Stimulated activated CD8-positive, alpha-beta memory T cell treated with anti-CD3 and anti-CD28 coated beads, Interleukin-15, amount 100 ng/mL, for 24 hours (primary cell): ENCODE measurements at places on chromosomes 5 and 9.

- DNase-seq, result no peak
Observed at GRCh38 chr5:137126829-137127228, 372.3 kb downstream of the SPOCK1 start.

DNA sequence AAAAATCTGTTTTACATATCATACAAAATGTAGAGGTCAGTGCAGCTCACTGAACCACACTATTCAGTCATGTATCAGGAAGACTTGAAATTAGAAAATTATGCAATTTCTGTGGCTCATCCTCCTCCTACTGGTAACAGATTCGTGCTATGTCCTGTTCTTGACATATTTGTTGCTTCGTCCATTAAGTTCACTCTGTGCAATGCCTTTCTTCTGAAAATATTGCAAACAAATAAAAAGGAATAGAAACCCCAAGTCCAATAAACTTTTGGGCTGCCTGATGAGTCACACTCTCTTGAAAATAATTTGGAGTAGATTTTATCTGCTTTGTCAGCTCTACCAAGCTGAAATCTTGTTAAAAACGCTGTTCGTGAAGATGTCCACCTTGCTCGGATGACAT, 391.2 kb downstream of the RAB3C start:
- no peak for DNase-seq

- DNase-seq, result no peak
Observed at GRCh38 chr9:69028754-69029153, 6.8 kb upstream of the FXN start.

- DNase-seq, result no peak
Observed at GRCh38 chr5:122439645-122440044, 127.6 kb downstream of the SNCAIP start.

DNA sequence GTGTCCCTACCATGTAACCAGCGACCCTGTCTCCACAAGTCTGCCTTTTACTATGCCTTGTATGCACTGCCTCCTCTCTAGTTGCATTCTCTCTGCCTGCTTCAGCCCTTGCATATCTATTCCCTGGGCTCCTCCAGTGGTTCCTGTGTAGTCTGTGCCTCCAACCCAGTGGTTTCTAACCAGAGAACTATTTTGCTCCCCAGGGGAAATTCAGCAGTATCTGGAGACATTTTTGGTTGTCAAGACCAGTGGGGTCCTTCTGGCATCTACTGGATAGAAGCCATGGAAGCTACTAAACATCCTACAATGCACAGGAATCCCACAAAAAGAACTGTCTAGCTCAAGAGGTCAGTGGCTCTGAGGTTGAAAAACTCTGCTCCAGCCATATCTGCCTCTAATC, 224.1 kb upstream of the RASEF start:
- no peak for DNase-seq

GRCh38 chr5:110105692-110106091, 416.0 kb downstream of the MAN2A1 start:
- DNase-seq, result no peak

DNA sequence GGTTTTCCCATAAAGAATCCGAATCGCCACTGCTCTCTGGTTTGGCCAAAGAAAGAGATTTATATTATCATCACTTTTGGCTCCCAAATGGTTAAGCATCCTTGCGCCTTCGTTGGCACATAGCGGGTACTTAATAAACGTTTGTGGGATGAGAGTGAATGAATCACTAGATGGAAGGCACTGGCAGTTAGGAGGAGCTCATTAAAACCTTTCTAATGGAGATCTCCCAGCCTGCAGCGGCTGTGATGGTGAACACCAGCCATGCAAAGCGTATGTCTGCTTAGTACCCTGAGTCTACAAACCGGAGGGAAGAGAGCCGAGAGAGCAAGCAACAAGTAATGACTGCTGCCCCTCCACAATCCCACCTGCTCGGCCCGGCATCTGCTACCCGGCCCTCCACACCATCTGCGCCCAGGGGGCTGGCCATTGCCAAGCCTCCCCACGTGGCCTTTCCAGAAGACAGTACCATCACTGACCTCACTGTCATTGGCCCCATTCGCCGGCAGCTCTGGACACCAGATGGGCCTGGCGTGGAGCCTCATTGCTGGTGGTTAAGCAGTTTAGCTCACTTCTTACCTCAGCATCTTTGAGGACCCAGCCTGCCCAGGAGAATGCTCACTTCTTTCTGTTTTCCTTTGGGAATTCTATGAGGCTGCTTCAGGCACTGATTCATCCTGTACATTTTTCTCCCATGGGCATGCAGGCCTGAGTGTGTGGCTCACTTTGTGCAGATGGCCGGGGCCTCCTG, 39.3 kb upstream of the ANKRD33B start:
- DNase-seq, result no peak

DNA sequence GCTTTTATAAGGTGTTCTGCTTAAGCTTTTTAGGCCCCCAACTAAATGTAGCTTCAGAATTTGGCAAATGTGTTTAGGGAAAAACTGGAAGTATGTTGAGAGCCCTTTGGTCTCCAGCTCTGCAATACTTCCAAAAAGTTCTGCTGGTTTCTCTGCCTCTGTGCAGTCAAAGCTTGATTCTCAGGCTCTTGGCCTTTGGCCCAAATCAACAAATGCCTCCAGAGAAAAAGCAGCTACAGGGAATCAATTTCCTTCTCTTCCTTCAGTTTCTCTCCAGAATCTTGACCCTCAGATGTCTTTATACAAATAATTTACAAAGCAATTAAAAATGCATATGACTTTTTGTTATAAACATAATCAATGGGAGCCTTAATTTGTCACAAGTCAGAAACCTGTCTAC, 235.7 kb downstream of the COMMD10 start:
- no peak for DNase-seq

DNA sequence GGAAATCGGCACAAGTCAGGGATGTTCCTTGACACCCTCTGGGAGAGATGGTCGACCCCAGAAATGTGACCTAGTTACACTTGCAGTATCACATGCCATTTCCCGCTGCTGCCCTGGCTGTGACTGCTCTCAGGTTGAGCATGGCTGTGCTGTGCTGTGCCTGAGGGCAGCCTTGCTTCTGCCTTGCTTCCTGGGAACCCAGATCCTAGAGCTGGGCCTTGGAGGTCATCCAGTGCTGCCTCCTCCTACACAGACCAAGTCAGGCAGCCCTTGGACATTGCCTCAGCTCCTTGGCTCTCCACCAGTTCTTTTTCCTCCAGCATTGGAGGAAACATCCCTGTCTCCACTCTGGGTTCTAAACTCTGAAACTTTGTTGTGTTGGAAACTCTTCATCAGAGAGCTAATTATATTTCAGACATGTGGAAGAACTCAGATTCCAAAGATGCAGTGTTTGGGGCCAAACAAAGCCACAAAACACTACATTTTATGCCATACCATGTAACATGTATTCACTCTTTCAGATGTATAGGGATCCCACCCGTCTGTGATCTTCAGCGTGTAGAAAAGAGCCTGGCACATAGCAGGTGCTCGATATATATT, 6.1 kb downstream of the MAMDC2 start:
- no peak for DNase-seq

GRCh38 chr9:130467316-130467715, 22.6 kb downstream of the ASS1 start:
- no peak for DNase-seq

DNA sequence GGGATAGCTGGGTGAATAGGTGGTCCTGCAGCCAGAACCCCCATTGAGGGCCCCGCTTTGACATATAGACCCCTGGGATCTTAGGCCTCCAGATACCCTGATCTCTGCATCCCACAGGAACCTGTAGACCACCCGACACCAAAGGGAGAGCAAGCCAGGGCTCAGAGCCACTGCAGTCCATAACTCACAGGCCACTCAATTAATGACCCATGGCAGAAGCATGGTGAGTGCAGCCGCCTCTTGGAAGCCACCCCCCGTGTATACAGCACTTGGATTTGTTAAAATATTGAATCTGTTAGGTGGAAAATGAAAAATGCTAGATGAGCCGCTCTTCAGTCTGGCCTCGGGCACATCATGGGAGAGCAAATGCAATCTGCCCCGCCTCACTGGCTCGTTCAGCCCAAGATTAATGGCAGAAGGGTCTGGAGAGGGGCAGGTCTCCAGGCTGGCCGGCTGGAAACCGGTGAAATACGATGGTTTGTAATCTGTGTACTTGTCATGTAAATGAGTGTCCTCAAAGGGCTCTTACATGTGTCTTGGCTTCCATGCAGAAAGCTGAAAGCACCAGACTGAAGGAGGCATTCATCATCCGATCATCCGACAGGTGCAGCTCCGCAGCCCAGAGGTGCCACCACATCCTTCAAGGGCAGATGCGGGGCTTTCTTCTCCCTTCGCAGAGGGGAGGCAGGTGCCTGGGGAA, 111.3 kb downstream of the OLFM1 start:
- DNase-seq, result no peak

GRCh38 chr9:20549053-20549452, 73.2 kb downstream of the MLLT3 start:
- no peak for DNase-seq

GRCh38 chr9:114894206-114894605, 36.2 kb downstream of the TNFSF8 start:
- DNase-seq, result no peak

GRCh38 chr9:92977279-92977678, 30.0 kb downstream of the FGD3 start:
- no peak for DNase-seq

DNA sequence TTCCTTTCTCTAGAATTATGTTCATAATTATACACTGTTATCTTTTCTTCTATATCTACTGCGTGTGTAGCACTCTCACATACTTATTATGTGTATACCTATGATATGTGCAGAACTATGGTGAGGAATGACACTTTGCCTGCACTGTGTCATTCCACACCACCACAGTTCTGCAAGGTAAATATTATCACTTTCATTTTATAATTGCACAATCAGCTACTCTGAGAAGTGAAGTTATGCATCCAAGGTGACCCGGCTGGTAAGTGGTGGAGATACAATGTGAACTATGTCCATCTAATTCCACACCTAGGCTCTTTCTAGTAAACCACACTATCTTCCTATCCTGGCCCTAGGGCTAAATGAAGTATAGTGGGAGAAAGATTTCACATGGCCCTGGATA, 170.1 kb upstream of the ATP10B start:
- DNase-seq, result no peak

GRCh38 chr5:178695556-178695955, 34.9 kb downstream of the ZNF354A start:
- DNase-seq, result no peak

DNA sequence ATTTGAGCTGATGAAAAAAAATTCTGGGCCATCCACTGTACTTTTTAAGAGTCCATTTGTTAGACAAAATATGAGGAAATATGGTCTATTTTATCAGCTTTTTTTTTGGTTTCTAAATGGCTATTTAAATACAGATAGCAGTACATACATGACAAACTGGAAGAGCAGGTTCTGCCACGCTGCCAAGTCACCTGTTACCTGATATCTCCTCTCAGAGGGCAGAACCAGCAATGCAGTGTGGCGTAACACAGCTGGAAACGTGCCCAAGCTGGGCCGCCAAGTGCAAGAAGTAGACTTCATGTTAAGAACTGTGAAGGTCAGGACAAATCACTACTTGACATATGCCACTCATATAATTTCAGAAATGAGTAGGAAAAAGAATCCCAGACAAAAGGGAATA, 8.1 kb downstream of the MCIDAS start:
- DNase-seq, result no peak

GRCh38 chr5:109164001-109164400, 245.8 kb downstream of the PJA2 start:
- DNase-seq, result no peak

GRCh38 chr9:95201206-95201605, 116.3 kb downstream of the FANCC start:
- DNase-seq, result no peak

- no peak for DNase-seq
Observed at GRCh38 chr5:107813559-107813958, 142.8 kb upstream of the EFNA5 start.

DNA sequence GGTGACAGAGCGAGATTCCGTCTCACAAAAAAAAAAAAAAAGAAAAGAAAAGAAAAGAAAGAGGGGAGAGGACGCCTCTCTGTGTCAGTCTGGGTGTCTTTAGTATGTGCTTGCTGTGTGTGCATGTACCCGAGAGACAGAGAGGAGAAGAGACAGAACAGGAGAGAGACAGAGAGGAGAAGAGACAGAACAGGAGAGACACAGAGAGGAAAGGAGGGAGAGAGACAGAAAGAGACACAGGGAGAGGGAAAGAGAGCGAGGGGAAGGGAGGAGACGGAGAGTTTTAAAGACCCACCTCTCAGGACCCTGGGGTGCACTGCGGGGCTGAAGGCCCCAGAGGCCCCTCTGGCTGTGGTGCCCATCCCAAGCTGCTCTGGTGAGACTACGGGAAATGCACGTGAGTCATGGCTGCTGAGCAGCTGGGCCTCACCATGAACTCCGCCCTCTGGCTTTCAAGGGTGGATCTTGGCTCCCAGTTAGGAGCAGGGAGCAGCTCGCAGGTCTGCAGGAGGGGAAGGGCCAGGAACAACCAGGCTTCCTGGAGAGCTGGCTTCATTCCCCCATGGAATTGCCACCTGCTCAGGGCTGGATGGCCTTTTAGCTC, 7.9 kb downstream of the SLC6A3 start:
- no peak for DNase-seq

DNA sequence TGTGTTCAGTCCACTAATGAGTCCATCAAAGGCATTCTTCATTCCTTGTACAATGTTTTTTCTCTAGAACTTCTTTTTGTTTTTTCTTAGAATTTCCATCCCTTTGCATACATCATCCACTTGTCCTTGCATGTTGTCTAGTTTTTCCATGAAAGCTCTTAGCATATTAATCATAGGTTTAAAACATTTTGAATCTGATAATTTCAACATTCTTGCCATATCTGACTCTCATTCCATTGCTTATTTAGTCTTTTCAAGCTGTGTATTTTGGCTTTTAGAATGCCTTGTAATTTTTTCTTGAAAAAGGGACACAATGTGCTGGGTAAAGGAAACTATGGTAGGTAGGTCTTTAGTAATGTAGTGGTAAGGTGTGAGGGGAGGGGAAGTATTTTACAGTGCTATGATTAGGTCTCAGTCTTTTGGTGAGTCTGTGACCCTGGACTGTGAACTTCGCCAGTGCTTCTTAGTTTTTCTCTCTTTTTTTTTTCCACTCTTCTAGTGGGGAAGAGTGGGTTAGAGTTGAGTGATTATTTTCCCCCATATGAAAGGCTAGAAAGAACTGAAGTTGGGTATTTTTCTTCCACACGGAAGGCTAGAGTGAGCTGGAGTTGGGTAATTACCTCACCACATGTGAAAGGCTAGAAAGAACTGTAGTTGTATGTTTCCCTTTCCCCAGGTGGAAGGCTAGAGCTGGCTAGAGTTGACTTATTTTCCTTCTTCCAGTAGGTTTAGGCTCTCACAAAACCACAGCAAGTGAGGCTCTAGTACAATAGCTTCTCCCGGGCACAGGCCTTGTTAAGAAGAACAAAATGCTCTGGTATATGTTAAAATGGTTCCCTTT, 172.1 kb downstream of the SNX18 start:
- DNase-seq, result no peak

- DNase-seq, result no peak
Observed at GRCh38 chr5:35741126-35741716, 115.5 kb upstream of the IL7R start.

DNA sequence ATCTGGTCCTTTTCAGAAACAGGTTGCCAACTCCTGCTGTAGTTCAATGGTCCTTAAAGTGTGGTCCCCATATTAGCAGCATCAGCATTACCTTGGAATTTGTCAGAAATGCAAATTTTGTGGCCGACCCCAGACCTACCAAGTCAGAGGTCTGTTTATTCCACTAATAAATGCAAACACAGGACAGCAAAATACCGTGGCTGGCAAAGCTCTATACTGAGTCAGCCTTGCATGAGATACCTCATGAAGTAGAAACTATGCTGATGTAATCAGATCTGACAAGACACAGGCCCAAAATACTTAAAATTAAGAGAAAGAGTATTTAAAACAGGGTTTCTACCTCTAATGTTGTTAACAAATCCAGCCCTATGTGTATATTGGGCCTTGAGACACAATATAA, 3.0 kb downstream of the GOLM1 start:
- no peak for DNase-seq

- no peak for DNase-seq
Observed at GRCh38 chr9:136111190-136111589, 7.5 kb downstream of the TMEM250 start.
